Effector memory CD4-positive, alpha-beta T cell (primary cell): ENCODE measurements at places on chromosomes 7 and 10.

- no peak for DNase-seq
Measured at GRCh38 chr10:132102071-132102716, 36.4 kb downstream of the JAKMIP3 start.

- DNase-seq: no peak
Measured at GRCh38 chr7:133703547-133703946, 423.6 kb upstream of the LRGUK start.

- DNase-seq: no peak
Measured at GRCh38 chr7:39952803-39953202, 2.7 kb downstream of the CDK13 start.

- DNase-seq: no peak
Measured at GRCh38 chr10:52609626-52610240, 162.9 kb downstream of the MBL2 start.

DNA sequence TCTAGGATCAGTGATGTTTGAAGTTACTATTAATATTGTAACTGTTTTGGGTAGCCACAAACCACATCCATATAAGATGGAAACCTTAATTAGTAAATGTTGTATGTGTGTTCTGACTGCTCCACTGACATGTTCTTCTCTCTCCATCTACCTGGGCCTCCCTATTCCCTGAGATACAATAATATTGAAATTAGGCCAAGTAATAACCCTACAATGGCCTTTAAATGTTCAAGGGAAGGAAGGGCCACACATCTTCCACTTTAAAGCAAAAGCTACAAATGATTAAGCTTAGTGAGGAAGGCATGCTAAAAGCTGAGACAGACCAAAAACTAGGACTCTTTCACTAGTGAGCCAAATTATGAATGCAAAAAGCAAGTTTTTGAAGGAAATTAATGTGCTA, 176.4 kb upstream of the ANK3 start:
- no peak for DNase-seq

DNA sequence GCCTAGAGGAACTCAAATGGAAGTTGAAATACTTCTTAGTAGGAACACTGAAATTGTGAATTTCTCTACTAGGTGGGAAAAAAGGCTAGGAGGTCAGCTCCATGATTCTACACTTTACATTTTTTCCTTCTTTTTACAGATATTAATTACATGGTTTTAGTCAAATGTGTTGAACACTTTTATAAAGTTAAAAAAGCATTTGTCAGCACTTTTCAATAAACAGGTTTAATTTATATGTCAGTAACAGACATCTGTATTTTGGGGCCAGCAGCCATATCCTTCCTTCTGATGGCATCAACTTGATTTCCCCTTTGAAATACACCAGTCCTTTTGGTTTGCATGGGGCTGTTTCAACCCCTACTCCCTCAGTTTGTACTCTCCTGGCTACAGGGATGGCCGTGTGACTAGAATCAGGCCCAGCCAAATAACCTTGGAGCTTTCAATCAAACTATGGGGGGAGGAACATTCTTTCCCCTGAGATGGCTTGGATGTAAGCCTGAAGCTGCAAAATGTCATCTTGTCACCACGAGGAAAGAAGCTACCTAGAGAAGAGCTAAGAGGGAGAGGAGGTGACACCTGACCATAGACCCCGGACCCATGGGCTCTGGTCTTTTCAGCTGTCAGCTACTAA, 171.0 kb upstream of the NEBL start:
- no peak for DNase-seq
